ENCODE measurements at places on chromosomes 4 and X. TPM values are rescaled to one million over a fixed set of nuclear protein-coding genes. Genes with fewer than 3 reads are reported as not detected.

DNA sequence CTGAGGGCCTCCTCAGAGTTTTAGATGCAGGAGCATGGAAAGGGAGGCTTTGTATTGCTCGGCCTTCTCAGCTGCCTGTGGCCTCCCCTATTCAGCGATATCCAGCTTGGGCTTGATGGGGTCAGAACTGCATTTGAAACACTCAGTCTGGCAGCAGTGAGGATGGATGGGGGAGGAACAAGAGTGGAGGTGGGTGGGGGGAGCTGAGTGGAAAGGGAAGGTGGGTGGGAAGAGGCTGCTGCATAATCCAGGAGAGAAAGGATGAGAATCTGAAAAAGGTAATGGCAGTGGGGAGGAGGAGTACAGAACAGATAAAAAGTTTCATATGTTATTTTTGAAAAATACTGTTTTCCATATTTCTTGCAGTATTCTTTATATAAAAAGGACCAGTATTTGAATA, 202.7 kb downstream of the SLC4A4 start:
- no peak for DNase-seq

DNA sequence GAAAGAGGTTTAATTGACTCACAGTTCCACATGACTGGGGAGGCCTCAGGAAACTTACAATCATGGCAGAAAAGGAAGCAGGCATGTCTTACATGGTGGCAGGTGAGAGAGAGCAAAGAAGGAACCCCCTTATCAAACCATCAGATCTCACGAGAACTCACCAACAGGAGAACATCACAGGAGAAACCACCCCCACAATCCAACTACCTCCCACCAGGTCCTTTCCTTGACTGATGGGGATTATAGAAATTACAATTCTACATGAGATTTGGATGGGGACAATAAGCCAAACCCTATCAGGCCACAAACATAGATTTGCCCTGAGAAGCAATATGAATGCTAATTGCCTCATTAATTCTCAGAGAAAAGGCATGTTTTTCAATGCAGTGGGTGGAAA, 138.2 kb upstream of the RAPGEF2 start:
- DNase-seq, result no peak

DNA sequence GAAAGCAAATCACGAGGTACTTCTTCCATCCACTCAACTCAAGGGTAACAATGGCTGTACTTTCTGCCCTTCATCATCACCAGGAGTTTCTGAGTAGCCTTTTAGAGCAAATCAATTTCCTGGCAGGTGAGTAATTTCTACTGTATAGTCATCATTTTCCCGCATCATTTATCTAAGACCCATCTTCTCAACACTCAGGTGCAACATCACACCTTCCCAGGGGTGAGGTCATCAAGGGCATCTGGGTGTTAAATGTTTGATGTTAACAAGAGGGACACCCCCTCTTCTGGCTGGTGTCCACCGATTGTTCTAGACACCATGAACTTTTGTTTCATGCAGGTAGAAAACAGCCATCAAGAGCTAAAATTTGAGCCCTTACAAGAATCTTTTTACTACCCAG, 313.4 kb upstream of the MAGEB2 start:
- DNase-seq, result no peak

MTNR1A gene
- total RNA-seq, result not detected

RAI2 gene
- total RNA-seq, result not detected

PPEF2 gene
- total RNA-seq, result 0.21 TPM

STARD8 gene
- total RNA-seq, result 1.1 TPM

Data from natural killer cell (primary cell).